ENCODE measurements at places on chromosomes 5 and 9.

GRCh38 chr5:149863830-149864229, 80.8 kb downstream of the PDE6A start:
- DNase-seq = no peak

- no peak for DNase-seq
These were observed 84.0 kb downstream of the ERP44 start for GRCh38 chr9:100014846-100015245.

DNA sequence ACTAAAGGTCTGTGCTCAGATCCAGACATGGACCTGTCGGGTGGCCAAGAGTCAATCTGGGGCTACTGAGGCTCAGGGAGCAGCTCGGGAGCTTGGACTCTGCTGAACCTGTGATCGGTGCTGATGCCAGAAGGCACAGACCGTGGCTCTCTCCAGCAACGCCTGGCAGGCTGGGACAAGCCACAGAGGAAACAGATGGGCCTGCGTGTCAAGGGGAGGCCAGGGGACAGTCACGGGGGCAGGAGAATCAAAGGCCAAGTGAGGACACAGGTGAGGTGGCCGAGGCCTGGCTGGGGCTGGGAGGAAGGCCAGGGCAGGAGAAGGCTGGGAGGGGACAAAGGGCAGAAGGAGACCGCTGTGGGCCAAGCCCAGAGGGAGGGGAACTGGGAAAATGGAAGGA, 43.4 kb downstream of the EPB41L4B start:
- DNase-seq = no peak

DNA sequence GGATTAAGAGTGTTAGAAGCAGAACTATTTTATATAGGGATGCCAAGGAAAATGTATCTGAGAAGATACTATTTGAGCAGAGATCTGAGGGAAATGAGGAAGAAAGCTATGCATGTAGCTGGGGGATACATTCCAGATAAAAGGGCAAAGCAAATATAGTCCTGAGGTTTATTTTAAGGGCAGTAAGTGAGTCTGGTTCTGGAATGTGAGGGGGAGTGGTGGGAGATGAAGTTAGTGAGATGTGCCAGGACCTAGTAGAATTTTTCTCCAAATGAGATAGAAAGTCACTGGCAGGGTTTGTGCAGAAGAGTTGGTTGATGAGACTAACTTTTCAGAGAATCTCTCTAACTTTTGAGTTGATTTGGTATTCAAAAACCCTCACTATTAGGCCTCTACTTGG, 374.7 kb downstream of the ADGRV1 start:
- DNase-seq = no peak

GRCh38 chr9:135408476-135409254, 70.9 kb upstream of the PPP1R26 start:
- DNase-seq = no peak

DNA sequence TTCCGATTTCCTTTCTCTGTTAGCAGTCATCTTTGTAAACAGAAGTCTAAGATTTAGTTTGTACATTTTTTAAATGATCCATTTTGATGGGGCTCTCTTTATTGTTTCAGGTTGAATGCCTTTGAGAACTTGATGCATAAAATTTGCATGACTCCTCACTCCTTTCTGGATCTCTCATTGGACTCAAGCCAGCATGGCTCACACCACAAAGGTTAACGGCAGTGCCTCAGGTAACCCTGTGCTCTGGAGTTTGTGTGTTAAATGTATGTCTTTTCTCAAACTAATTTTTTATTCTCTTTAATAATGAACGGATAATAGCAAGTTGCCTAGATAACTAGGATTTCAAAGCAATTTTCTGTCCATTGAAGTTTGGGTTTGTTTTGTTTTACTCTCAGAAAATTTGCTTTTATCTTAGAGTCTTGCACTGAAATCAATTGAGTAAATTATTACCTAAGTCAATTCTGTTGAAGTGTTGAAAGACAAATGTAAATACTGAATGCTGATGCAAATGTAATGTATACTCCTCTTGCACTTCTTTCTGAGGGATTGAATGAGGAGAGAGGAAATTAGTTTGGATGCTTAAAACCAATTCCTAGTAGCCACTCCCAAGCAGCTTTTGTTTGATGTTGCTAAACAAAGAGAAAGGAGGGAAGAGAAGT, 164.6 kb upstream of the DMRT1 start:
- no peak for DNase-seq

GRCh38 chr5:157528036-157528632, 47.4 kb downstream of the ADAM19 start:
- no peak for DNase-seq

DNA sequence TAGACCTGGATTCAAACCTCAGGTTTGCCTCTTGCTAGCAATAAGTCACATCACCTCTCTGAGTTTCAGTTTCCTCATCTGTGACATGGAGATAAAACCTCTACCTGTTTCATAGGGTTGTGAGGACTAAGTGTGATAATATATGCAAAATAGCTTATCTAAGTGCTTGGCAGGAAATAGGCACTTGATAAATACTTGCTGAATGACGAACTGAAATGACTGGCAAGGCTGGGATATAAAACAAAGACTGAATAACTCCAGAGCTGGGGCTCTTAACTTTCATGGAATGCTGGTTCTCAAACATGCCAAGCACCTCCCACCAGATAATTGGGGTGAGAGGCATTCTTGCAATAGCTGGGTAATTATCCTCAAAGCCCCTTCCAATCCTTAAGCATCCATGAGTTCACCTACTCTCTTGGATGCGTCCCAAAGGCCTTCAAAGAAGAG, 87.6 kb downstream of the ADRB2 start:
- DNase-seq = no peak

GRCh38 chr5:177957241-177957640, 38.8 kb downstream of the PROP1 start:
- no peak for DNase-seq

- DNase-seq = no peak
These were observed 259.5 kb downstream of the EBF1 start for GRCh38 chr5:158840193-158840592.

- DNase-seq = no peak
These were observed 25.8 kb upstream of the FRRS1L start for GRCh38 chr9:109192732-109193361.

DNA sequence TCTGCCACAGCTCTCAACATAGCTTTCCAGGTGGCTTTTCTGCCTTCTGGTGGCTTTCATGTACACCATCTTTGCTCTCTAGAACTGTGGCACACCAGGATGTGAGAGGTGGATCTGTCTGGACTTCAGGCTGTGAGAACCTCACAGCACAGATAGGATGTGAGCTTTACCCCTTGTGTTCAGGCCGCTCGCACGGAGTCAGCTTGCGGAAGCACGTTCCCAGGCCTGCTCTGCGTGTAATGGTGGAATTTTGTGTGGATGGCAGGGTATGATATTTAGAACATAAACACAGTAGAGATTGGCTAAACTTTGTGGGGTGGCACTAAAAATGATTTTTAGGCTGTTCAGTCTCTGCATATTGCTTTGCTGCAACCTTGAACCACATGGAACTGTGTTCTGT, 250.5 kb downstream of the FANCC start:
- no peak for DNase-seq

DNA sequence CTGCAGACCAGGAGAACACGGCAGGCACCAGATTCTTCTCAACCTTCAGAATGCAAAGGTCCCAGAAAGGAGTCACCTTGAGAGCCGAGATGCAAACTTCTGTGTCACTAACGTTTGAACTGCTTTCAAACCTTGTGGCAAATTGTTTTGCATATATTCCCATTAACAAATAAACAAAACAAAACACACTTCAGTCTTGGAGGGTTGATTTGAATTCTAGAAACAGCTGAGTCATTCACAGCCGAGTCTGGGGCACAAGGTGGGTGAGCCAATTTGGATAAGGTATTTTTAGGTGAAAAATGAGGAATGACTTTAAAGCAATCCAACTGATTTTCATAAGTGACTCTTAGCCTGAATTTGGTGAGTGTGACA, 38.8 kb upstream of the ANKRD33B start:
- DNase-seq = no peak

DNA sequence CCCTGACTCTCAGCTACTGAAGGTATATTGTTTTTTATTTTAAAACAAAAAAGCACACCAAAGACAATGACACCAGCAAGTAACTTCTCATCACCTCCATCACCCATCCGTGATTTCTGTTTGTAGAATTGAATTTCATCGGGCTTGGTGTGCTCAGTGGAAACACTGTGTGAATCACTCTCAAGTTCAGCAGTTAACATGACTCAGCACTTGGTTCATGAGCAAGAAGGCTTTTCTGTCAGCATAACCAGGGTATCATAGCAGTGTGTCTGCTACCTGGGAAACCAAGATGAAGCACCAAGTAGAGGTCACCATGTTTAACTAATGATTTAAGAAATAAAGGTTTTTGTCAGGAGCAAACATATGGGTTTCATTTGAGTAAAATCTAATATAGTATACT, 123.7 kb downstream of the INSYN2B start:
- DNase-seq = no peak

GRCh38 chr9:588981-589380, 252.5 kb upstream of the DMRT1 start:
- no peak for DNase-seq

DNA sequence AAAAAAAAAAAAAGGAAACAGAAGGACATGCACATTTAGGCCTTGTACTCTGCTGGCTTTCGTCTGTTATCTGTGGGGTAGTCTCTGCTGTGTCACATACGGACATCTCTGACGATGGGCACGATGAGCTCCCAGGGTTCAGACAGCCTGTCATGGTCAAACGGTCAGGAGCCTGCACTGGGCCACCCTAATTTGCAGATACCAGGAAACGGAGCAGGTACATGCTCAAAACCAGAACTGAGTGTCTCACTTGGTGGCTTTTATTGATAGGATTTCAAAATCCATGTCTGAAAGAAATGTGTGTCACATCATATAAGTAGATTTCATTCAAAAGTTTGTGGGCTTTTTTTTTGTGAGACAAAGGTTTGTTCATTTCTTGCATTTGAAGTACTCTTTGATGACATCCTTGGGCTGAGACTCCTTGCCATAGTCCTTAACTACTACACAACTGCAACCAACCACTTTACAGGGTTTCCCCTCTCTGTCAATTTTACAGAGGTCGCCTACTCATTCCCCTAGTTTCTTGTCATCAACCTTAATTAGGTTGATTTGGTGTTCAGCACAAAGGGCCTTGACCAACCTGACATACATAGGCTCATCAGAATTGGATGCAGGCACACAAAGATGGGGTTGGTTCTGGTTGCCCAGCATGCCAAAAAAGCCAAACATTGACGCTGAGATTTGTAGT, 9.0 kb downstream of the CKMT2 start:
- DNase-seq = no peak

DNA sequence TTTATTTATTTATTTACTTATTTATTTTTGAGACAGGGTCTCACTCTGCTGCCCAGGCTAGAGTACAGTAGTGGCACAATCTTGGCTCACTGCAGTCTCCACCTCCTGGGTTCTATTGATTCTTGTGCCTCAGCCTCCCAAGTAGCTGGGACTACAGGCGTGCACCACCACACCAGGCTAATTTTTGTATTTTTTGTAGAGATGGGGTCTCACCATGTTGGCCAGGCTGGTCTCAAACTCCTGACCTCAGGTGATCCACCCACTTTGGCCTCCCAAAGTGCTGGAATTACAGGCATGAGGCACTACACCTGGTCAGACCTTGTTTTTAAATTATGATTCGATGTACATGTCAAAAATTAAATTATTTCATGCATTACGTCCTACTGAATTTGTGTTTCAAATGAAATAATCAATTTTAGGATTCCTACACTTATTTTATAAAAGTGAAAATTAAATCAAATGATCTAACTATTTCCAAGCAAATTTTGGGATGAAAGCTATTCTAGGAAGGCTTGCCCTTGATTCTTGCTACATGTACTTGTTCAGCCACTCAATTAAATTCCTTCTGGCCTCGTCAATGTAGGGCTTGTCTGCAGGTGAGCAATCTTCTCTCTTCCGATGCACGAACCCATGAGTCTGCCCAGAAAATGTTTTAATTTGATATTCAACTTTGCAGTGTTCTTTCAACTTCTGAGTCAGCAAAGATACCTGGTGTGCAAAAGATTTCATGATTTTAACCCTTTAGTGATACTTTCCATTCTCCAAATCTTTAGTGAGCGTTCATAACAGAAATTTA, 27.6 kb downstream of the CMBL start:
- no peak for DNase-seq

- DNase-seq = no peak
These were observed 6.6 kb downstream of the TJP2 start for GRCh38 chr9:69180670-69181069.

- no peak for DNase-seq
These were observed 403.7 kb upstream of the CCNG1 start for GRCh38 chr5:163033656-163034055.

Measured in T-helper 9 cell (primary cell).